Right cardiac atrium (tissue), 5 donors: ENCODE measurements at places on chromosomes 7 and 10. TPM values are rescaled to one million over a fixed set of nuclear protein-coding genes. Genes with fewer than 3 reads are reported as not detected.
A peak's percentile ranks its signal among the peaks of the same experiment; 100 is the strongest.

GRCh38 chr10:75755528-75755927 is 324.1 kb downstream of the LRMDA start:
- DNase-seq = no peak

- DNase-seq = no peak
Measured at GRCh38 chr7:76142861-76143260, 58.8 kb upstream of the SRRM3 start.

Gene SLC18A3
- not detected for total RNA-seq

Gene TFPI2
- total RNA-seq = 1.6 TPM

- DNase-seq = no peak
Measured at GRCh38 chr7:150313367-150313809, 9.8 kb upstream of the LRRC61 start.

Gene RAPGEF5
- 29.2 TPM for total RNA-seq

Gene PNLIPRP2
- total RNA-seq = not detected

DNA sequence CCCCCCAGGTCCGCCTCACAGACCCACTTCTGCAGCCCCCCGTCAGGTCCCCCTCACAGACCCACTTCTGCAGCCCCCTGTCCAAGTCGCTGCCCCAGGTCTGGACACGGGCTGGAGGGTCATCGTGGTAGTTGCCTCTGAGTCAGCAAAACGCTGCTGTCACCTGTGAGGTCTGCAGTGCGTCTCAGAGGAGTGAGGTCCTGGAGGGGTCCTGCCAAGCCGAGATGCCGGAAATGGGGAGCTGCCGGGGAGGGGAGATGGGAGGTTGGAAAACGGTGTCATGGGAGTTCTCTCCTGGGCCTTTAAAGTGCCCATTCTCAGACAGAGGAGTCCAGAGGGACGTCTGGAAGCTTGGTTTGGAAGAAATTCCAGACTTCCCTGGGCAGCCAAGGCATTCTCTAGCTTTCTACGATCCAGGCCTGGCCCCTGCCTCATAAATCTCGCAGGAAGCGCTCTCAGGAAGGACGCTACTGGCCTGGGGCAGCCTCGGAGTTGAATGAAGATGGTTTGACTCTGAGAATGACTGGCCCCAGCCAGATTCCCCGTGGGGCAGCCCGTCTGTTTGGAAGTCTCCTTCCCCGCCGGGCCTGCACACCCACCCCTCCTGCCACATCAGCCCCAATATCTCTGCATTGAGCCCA is 38.7 kb downstream of the CALML3 start:
- DNase-seq = no peak

Gene ANKRD22
- 0.15 TPM for total RNA-seq

Gene DGKI
- 7.7 TPM for total RNA-seq

DNA sequence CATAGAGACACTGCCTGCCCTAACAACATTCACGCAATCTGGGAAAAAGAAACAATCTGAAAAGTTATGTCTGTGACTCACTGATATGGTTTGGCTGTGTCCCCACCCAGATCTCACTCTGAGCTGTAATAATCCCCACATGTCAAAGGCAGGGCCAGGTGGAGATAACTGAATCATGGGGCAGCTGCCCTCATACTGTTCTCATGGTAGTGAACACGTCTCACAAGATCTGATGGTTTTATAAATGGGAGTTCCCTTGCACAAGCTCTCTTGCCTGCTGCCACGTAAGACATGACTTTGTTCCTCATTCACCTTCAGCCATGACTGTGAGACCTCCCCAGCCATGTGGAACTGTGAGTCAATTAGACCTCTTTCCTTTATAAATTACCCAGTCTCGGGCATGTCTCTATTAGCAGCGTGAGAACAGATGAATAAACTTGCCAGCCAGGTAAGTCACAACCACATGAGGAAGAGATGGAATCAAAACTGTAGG is 341.5 kb upstream of the AOAH start:
- peak; percentile 16 for DNase-seq

Gene PTPN20
- 26.6 TPM for total RNA-seq

Gene BAIAP2L1
- total RNA-seq = 2.0 TPM

Gene CAMK2B
- 134 TPM for total RNA-seq

Gene PAX4
- total RNA-seq = not detected

- no peak for DNase-seq
Measured at GRCh38 chr10:19491166-19491565, 325.1 kb upstream of the PLXDC2 start.

Gene ADIRF
- 69.0 TPM for total RNA-seq

GRCh38 chr7:33107136-33108066 is 1.8 kb downstream of the RP9 start:
- no peak for DNase-seq

- DNase-seq = no peak
Measured at GRCh38 chr7:28776463-28777157, 181.5 kb downstream of the TRIL start.

Gene EN2
- not detected for total RNA-seq

- DNase-seq = peak; percentile 12
Measured at GRCh38 chr10:110837418-110838171, 34.1 kb upstream of the PDCD4 start.

Gene TMEM270
- not detected for total RNA-seq

Gene PDE1C
- 93.3 TPM for total RNA-seq

Gene SH3PXD2A
- 30.9 TPM for total RNA-seq

Gene CC2D2B
- 3.0 TPM for total RNA-seq

- no peak for DNase-seq
Measured at GRCh38 chr7:104137971-104138370, 69.8 kb downstream of the ORC5 start.

Gene FLNC
- 244 TPM for total RNA-seq

Gene NSUN5
- 14.0 TPM for total RNA-seq

Gene CPA2
- total RNA-seq = not detected

DNA sequence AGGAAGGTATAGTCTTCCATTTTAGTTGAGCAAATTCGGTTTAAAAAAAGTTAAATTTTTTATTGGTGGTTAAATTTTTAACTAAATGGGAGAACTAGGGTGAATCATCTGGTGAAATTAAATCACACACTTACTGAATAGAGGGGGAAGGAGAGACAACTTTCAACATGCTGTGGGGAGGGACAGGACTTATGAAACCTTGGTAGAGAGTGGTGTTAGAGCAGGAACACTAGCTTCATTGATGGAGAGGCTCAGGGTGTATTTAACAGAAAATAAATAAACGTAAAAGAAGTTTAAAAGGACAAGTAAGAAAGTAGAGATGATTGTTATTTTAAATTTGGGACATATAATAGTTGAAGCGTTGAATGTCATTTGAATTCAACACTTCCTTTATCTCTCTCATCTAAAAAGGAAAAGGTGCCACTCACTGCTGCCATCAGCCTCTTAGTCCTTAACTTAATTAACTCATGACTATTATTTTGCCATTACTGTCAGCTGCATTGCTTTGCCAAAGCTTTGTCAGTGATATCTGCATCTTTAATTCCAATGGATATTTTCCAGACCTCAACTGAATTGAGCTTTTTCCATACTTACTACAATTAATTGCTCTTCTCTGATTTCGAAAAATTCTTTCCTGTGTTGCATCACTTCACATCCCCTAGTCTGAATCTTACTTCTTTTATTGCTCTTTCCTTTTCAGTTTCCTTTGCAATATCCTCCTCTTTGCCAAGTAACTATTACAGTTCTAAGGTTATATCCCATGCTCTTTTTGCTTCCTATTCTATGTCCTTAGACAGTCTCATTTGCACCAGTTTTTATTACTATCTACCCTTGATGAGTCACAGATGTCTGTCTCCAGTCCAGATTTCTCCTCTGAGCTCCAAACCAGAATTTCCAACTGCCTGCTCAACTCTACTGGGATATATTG is 71.7 kb downstream of the GNAT3 start:
- DNase-seq = no peak

- DNase-seq = no peak
Measured at GRCh38 chr10:62121187-62121530, 147.5 kb downstream of the RTKN2 start.

DNA sequence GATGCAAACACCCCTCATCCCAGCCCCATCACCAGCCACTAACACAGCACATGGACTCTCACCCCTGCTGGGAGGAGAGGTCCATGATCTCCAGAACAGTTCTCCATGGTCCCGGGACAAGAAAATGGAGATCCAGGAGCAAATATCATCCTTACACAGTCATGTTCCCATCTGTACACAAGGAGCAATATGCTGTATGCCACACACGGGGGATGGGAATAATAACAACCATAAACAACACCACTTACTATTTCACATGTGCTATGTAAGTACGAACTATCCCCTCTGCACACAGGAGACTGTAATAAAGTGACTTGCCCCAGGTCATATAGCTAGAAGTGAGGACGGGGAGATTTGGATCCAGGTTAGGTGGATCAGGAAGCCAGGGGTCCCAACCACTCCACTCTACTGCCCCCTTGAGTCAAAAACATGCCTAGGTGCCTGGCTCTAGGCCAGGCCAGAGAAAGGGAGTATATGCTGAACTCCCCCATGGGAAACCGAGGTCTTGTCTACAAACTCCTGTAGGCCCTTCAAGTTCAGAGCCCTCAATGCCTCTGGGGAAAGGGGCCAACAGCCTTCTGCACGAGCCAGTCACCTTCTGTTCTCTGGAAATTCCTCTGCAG is 34.1 kb downstream of the LRRC20 start:
- DNase-seq = no peak
